Caco-2 (cell line): ENCODE measurements at places on chromosomes 16 and 17.
A peak's percentile ranks its signal among the peaks of the same experiment; 100 is the strongest.

DNA sequence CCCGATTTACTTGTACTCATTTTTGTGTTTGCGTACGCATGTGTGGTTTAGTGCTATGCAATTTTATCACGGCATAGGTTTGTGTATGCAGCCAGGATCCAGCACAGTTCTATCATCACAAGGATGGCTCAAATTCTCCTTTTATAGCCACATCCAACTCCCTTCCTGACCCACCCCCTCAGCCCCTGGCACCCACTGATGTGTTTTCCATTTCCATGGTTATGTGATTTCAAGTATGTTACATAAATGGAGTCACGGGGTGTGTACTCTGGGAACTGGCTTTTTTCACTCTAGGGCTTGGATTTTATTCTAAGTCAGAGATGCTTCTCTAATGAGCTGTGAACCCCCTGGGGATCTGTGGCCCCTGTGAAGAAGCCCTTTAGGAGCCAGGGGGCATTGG lies 16.8 kb downstream of the IL4R start:
- H3K27ac ChIP-seq: no peak overlapping the region
- peaks cover 12% of the 10 kb centered on the region for H3K4me1 ChIP-seq
- peaks cover 2% of the 10 kb centered on the region for H3K36me3 ChIP-seq
- H3K4me3 ChIP-seq: no peak overlapping the region
- DNase-seq: no peak
- no peaks in the 10 kb centered on the region for H3K27me3 ChIP-seq

DNA sequence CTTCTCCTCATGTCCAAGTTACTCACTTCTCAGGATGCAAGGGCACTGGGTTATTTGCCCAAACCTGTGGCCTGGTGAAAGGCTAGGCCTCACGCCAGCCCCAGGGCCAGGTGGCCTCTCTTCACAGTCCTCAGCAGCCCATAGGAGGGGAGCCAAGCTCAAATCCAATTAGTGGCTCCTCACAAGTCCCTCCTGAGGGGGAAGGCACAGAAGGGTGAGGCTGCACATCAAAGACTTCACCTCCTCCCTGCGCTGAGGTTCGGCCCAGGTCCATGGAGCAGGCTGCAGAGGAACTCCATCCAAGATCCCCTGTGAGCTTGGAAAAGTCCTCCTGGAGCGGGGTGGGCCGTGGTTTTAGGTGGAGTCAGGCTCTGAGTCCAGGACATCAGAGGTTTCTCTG lies 320.0 kb downstream of the FOXL1 start:
- H3K36me3 ChIP-seq: no peaks in the 10 kb centered on the region
- H3K4me3 ChIP-seq: no peak overlapping the region
- H3K27me3 ChIP-seq: no peaks in the 10 kb centered on the region
- no peak overlapping the region for H3K27ac ChIP-seq

DNA sequence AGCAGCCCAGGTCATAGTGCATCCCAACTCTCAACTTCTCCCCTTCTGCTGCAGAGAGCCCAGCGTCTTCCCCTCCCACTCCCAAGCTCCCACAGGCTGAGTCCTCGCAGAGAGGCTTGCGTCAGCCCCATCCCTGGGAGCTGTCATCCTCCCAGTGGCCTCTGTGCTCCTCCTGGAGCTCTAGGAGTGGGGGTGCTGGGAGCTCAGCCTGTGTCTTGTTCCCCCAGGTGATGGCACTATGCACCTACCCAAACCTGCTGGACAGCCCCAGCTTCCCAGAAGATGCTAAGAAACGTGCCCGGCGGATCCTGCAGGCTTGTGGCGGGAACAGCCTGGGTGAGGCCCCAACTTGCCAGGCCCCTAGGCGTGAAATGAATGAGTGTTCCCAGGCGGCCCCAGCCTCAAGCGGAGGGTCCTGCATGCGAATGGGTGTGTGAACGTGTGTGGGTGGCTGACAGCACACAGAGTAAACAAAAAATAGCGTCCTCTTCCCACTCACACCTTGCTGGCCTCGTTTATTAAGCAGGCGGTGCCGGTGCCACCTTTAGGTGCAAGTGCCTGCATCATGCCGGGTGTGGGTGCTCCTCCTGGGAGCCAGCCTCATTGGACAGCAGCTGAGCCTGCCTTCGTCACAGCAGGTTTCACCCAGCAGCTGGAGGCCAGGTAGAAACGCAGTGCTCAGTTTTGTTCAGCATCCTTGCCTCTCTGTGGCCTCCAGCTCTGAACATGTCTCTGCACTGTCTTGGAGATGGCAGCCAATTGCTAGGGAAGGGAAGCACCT lies 16.5 kb downstream of the GPT2 start:
- no peaks in the 10 kb centered on the region for H3K27me3 ChIP-seq
- H3K4me1 ChIP-seq: peaks cover 12% of the 10 kb centered on the region
- 0 out of 2 replicates have a peak, but pooled peaks cover 1% of the 10 kb centered on the region for H3K36me3 ChIP-seq

DNA sequence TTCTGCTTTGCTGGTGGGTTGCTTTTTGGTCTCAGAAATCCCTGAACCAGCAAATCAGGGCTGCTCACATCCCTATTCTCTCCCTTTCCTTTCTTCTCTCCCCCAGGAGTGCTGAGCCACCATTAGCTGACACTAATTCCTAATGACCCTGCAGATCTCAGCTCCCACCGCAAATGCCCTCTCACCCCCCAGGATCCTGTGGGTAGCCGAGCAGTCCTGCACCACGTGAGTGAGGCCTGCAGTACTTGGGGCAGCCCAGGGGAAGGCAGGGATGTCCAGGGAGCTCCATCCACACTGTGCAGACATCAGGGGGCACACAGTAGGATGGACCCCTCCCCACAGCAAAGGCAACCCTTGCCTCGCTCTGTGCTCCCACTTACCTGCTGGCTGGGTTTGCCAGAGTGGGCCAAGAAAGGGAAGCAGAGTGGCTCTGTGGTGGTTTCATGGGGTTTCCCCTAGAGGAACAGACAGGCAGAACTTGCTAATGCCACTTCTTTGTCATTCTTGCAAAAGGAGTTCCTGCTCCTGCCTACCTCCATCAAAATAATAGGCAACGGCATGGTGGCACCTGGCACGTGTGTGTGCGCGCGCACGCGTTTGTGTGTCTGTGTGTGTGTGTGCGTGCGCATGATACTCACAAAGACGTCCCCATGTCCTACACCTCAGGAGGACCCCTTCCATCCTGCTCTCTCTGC lies 135.6 kb downstream of the GAS7 start:
- no peak overlapping the region for H3K27ac ChIP-seq
- no peaks in the 10 kb centered on the region for H3K36me3 ChIP-seq
- no peak overlapping the region for H3K4me3 ChIP-seq
- DNase-seq: no peak
- H3K4me1 ChIP-seq: no peaks in the 10 kb centered on the region

GRCh38 chr17:3969963-3970362 lies 5.7 kb upstream of the ATP2A3 start:
- H3K36me3 ChIP-seq: no peaks in the 10 kb centered on the region
- no peak overlapping the region for H3K27ac ChIP-seq
- no peak for DNase-seq
- no peak overlapping the region for H3K4me3 ChIP-seq
- H3K4me1 ChIP-seq: no peaks in the 10 kb centered on the region

GRCh38 chr16:81558444-81559175 lies 114.0 kb downstream of the CMIP start:
- peaks cover 44% of the 10 kb centered on the region for H3K4me1 ChIP-seq
- peak; percentile 95 for DNase-seq
- no peaks in the 10 kb centered on the region for H3K27me3 ChIP-seq
- H3K27ac ChIP-seq: peak overlapping the region; percentile 94
- peaks cover 5% of the 10 kb centered on the region; the same call in 1 of the 2 replicates for H3K36me3 ChIP-seq

- no peaks in the 10 kb centered on the region for H3K4me1 ChIP-seq
- no peak overlapping the region for H3K27ac ChIP-seq
- H3K4me3 ChIP-seq: no peak overlapping the region
- no peaks in the 10 kb centered on the region for H3K36me3 ChIP-seq
- no peaks in the 10 kb centered on the region; the same call in 1 of the 2 replicates for H3K27me3 ChIP-seq
These were observed 764.7 kb upstream of the EEF2KMT start for GRCh38 chr16:5862103-5862840.
